ENCODE measurements at places on chromosomes 6 and 20.

DNA sequence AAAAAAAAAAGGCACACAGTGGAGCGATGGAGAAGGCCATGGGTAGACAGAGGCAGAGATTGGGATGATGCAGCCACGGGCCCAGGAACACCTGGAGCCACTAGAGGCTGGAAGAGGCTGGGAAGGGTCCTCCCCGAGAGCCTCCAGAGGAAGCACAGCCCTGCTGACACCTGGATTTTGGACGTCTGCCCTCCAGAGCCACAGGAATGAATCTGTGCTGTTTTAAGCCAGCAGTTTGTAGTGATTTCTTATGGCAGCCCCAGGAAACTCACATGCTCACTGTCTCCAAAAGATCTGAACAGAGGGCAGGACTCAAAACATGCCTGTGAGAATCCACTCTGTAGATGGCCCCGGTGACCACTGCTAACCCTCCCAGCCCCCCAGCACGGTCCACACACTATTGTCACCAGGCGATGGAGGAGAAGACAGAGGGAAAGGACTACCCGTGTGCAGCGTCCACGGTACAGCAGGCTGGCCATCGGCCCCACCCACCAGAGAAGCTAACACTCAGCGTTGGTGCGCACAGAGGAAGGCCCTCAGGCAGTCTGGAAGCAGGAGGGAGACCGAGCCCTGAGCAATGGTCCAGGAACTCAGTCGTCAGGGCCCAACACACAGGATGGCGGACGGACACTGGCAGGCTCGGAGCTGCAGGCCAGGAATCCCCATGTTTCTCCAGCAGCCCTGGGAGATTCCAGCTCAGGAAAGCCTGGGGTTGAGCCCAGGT, 99.7 kb downstream of the BMP7 start:
- no peak for DNase-seq

- DNase-seq = no peak
Observed at GRCh38 chr20:63636752-63637628, 10.1 kb upstream of the GMEB2 start.

DNA sequence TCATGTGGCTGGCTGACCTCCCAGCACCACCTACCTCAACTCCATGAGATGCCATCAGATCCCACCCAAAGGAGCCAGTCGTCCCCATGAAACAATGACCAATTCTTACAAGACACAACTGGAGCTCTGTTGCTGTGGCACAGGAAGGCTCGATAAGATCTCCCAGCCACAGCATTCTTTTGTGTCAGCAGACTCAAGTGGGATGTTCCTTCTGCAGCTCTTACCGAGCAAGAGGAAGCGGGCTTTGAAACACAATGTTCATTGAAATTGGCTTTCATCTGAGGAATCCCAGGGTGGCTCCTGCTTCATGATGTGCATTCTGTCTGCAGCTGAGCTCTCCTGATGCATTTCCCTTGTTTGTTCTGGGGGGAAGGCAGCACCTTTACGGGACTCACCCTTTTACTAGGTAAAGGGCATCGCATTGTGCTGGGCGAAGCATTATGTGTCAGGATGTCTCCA, 222.0 kb upstream of the SGK1 start:
- no peak for DNase-seq

GRCh38 chr6:13579911-13580310, 5.5 kb downstream of the SIRT5 start:
- DNase-seq = no peak

- DNase-seq = no peak
Observed at GRCh38 chr6:106702451-106703110, 73.2 kb downstream of the QRSL1 start.

- DNase-seq = no peak
Observed at GRCh38 chr6:84772428-84773132, 8.2 kb upstream of the TBX18 start.

GRCh38 chr6:4603291-4603690, 172.9 kb upstream of the CDYL start:
- no peak for DNase-seq

DNA sequence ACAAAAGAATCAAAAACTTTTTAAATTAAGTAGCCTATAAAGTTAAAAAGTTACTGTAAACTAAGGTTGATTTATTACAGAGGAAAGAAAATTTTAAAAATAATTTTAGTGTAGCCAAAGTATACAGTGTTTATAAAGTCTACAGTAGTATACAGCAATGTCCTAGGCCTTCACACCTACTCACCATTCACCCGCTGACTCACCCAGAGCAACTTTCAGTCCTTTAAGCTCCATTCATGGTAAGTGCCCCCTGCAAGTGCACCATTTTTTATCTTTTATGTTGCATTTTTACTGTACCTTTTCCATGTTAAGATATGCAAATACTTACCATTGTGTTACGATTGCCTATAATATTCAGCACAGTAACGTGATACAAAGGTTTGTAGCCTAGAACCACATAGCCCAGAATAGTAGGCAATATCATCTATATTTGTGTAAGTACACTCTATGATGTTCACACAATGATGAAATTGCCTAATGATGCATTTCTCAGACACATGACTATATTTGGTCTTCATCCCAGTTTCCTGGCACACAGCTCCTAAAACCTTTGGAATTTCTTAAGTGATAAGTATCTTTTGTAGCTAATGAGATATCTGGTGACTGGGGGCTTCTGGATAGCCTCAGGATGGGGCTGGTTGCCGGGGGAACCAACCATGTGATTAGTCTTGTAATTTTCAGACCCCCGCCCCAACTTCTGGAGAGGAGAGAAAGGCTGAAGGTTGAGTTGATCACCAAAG, 111.0 kb downstream of the MRPL14 start:
- DNase-seq = no peak

DNA sequence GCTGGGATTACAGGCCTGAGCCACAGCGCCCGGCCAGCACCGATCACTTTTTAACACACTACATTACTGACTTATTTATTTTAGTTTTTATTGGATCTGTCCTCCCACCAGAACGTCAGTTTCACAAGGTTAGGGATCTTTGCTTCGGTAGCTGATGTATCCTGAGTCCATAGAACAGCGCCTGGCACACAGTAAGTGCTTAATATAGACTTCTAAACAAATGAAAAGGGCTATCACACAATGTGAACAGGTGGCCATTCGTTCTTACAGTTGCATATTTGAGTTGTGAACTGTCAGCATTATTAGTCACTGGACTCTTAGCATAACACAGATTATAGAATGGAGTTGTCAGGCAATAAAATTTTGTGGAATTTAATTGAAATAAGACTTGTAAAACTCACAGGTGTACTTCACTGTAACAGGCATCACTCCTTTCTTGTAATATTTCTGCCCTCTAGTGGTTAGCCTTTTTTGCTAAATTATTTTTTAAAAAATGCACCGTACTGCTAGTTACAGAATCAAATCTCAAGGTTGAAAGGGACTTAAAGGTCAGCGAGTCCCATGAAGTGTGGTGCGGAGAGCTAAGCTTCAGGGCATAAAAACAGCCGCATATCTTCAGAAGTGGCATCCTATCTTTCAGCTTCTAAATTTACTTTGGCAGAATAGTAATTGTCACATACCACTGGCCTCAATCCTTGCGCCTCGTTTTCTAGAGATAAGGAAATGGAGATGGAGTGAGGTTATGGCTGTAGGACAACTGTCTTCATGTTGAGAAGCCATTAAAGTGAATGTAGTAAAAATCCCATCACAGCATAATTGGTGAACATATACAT, 3.4 kb upstream of the TBC1D7 start:
- no peak for DNase-seq

GRCh38 chr20:39112178-39112743, 150.1 kb downstream of the DHX35 start:
- peak; percentile 66 for DNase-seq

GRCh38 chr6:167706313-167707109, 120.2 kb upstream of the AFDN start:
- DNase-seq = no peak

DNA sequence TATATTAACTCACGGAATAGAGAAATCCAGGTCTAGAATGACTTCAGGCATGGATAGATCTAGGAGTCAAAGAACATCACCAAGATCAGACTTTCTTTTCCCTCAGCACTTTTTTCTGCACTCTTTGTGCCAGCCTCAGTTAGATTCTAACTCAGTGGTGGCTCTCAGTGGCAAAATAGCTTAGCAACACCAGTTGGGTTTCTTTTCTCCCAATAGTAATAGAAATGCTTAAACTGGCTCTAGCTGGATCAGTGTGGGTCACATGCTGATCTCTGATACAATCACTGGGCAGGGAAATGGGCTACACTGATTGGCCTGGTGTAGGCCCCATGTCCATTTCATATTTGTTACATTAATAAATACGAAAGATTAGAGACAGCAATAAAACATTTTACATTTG, 44.2 kb upstream of the ARFGEF2 start:
- no peak for DNase-seq

DNA sequence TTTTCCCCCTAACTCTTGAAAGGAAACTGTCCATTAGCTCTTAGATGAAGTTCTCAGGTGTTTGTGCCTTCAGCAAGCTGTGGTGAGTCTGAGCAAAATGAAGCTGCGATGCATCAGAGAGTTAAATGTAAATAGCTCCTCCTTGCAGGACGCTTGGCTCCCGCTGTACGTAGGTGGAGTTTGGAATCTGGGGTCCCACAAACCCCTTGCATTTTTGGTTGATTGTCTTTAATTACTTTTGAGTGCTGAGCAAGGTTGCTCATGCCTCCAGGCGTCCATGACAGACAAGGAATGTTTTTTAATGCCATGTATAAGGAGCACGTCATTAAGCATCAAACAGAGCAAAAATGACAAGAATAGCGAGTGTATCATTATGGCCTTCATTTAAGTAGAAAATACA, 300.5 kb downstream of the TFAP2C start:
- no peak for DNase-seq

- DNase-seq = no peak
Observed at GRCh38 chr6:150332939-150333584, 35.8 kb upstream of the IYD start.

GRCh38 chr20:17822039-17822438, 122.3 kb downstream of the BANF2 start:
- DNase-seq = no peak

GRCh38 chr6:151136141-151136755, 103.5 kb upstream of the AKAP12 start:
- DNase-seq = no peak

- DNase-seq = peak; percentile 72
Observed at GRCh38 chr20:16803965-16804792, 56.0 kb downstream of the OTOR start.

GRCh38 chr6:131967948-131968347, 16.8 kb upstream of the CCN2 start:
- DNase-seq = no peak

DNA sequence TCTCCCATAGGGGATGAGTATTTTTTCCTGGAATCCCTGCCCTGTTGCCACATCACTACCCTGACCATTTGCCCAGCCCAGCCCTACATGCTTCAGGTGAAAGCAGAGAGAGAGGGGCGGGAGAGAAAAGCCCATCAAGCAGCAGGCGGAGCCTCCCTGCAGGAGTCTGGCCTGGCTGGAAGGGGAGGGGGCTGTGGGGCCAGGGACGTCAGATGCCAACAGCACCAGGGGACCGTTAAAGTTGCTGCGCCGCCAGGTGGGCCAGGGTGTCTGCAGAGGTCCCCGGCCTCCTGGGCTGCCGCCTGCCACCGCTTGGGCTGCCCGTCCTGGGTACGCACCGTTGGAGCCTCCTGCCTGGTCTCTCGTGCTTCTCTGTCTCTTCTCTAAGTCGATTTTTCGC, 757 bp upstream of the R3HDML start:
- DNase-seq = no peak

GRCh38 chr6:71977884-71978283, 91.5 kb downstream of the RIMS1 start:
- no peak for DNase-seq

DNA sequence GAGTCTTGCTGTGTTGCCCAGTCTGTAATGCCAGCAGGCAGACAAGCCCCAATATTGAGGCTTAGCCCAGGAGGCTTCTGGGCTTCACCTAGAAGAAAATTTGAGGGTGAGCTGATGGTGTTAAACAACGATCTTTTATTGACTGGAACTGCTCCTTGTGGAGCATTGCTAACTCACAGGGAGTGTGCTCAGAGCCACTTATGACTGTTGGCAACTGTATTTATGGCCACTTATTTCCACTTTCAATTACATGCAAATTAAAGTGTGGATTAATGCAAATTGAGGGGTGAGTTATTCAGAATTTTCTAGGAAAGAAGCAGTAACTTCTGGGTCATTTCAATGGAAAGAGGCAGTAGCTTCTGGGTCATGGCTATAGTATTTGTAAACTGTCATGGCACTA, 317.2 kb upstream of the FKBP1C start:
- DNase-seq = no peak

DNA sequence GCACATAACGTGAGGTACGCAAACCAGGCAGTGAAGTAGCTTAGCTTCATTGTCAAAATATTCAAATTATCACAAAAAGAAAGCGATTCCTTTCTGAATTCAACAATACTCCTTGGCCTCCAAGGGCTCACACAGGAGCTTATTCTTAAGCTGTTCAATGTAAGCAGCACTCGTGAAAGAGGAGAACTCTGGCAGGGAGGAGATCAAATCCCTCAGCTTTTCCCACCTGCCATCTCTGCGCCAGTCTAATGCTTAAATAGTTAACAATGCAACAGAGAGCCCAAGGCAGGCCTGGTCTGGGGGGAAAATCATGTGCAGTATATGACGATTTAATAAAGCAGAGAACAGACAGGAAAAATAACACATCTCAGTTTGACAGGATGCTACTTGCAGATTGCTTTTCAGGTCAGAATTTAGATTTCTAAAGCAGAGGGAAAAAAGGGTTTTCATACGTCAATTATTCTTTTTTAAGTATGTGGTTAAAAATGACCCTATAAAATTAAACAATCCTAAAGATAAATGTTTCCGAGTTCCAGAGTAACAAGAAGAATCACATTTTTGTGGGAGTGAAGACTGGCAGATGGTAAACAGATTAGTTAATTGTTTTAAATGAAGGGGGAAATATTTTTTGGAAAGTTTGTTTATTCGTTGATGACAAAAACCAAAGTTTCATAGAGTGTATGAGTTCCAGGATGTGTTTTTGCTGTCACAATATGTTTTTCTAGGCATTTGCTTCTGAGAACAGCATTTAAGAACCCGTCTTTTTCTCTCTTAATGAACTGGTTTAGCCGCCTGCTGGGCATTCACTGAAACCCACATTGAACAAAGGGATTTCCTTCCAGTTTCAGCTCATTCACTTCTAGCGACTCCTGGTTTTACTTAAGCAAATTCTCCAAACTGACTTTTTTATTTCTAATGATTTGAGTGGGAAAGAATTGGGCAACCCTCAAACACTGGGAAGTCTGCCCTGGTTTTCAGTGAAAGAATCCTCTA, 45.9 kb downstream of the PLAGL1 start:
- peak; percentile 69 for DNase-seq

- DNase-seq = no peak
Observed at GRCh38 chr20:2341336-2341735, 39.4 kb upstream of the TGM6 start.

- DNase-seq = no peak
Observed at GRCh38 chr20:21397341-21398108, at the start of gene NKX2-4. Gene NKX2-4 (minus strand): TSS chr20:21397526. CDS start chr20:21397399, 127 bp downstream.

GRCh38 chr6:107657755-107658461, 166.2 kb downstream of the SCML4 start:
- DNase-seq = no peak

GRCh38 chr20:15162079-15162647, 824.8 kb upstream of the FLRT3 start:
- DNase-seq = no peak

Data from neuronal stem cell (in vitro differentiated cells).